T-helper 17 cell (primary cell): ENCODE measurements at places on chromosomes 4 and X. TPM values are rescaled to one million over a fixed set of nuclear protein-coding genes. Genes with fewer than 3 reads are reported as not detected.

DNA sequence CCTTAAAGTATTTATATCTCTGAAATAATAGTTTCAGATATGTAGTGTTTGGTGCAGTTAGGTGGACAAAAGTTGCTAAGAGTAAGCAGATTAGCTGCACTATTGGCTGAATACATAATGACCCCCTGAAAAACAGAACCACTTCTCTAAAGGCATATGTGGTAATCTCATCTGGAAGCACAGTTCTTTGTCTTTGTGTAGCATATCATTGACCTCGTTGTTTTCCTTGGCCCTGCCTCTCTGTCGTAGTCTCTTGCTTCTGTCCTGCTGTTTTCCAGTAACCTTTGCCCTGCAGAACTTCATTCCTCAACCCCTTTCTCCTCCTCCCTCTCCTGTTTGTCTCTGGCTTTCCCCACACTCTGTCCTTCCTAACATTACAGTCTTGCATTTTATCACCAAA lies 41.4 kb downstream of the JADE3 start:
- no peak overlapping the region for H3K4me3 ChIP-seq
- H3K27ac ChIP-seq = no peak overlapping the region
- H3K36me3 ChIP-seq = no peaks in the 10 kb centered on the region
- DNase-seq = no peak
- no peaks in the 10 kb centered on the region for H3K27me3 ChIP-seq

DNA sequence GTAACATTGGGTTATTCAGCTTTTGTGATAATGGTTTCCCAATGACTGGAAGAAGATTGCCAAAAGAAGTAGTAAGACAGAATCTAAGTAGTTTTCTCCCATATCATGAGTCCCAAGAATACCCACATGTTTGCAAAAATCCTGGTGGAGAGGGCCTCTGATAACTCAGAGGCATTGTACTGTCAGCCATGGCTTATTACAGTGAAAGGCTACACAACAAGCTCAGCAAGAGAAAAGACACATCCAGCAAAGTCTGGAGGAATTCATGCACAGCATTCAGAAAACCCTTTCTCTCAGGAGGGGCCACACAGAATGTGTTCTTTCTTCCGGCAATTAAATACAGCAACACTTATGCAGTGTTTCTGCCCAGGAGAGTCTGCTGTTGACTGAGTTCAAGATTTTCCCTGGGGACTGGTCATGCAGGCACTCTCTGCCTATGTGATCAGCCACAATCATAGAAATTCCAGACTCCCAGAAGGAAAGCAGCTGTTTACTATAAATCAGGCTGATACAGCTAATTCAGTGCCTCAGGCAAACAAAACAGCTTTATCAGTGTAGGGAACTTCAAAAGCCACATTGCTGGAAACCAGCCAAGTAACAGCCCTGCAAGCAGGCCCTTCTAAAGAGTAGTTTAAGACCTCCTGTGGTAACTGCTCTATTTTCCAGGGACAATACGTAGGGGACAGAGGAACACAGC lies 937.1 kb downstream of the CCSER1 start:
- no peak for DNase-seq
- H3K4me3 ChIP-seq = no peak overlapping the region
- H3K27ac ChIP-seq = no peak overlapping the region
- no peaks in the 10 kb centered on the region for H3K4me1 ChIP-seq
- no peaks in the 10 kb centered on the region for H3K27me3 ChIP-seq

GRCh38 chr4:49044270-49044669 lies 58.2 kb downstream of the CWH43 start:
- H3K36me3 ChIP-seq = no peaks in the 10 kb centered on the region
- no peaks in the 10 kb centered on the region for H3K4me1 ChIP-seq
- no peaks in the 10 kb centered on the region for H3K27me3 ChIP-seq
- no peak overlapping the region for H3K27ac ChIP-seq
- no peak for DNase-seq

DNA sequence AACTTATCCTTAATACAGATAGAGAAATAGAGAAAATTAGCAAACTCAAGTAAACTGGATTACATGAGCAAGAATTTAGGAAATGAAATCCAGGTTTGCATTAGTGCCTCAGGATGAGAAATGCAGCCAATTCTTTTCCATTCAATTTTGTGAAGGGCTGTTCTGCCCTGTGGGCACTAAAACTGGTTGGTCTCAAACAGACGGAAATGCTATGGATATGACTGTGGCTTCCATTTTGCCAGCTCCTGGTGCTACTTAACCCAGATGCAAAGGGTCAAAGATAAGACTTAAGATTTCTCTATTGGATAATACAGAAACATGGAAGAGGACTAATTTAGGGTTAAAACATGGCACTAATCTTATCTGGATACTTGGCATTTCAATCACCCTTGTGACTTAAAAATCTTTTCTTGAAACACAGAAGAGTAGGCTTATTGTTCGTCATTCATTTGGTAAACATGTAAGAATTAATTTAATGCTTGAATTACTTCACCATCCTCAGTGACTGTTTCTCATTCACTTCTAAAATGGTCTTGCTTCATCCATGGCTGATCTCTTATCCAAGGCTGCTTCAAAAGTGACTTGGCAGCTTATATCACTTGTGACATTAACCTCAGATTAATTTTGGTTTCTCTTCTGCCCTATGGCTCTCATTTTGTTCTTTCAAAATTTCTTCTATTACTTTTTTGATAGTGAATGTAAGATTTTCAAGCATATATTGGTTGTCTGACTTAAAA lies 1008.7 kb downstream of the GLUD2 start:
- no peaks in the 10 kb centered on the region for H3K27me3 ChIP-seq
- no peak for DNase-seq
- no peak overlapping the region for H3K4me3 ChIP-seq
- H3K4me1 ChIP-seq = no peaks in the 10 kb centered on the region
- H3K36me3 ChIP-seq = no peaks in the 10 kb centered on the region
- H3K27ac ChIP-seq = no peak overlapping the region

DNA sequence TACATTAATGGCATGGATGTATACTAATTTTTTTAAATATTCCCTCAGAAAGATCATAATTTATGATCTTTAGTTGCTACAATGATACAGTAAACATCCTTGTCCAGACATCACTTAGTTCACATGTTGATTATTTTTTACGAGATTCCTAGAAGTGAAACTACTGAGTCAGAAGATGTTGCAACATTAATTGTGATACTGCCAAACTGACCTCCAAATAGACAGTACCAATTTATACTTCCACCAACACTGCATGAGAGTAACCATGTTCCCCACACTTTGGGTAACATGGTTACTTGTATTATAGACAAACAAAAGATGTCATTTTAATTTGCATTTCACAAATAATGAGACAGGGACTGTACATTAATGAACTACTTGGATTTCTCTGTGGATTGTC lies 19.6 kb downstream of the RCHY1 start:
- H3K36me3 ChIP-seq = peaks cover 12% of the 10 kb centered on the region
- no peak overlapping the region for H3K27ac ChIP-seq
- no peak for DNase-seq
- H3K4me3 ChIP-seq = no peak overlapping the region

DNA sequence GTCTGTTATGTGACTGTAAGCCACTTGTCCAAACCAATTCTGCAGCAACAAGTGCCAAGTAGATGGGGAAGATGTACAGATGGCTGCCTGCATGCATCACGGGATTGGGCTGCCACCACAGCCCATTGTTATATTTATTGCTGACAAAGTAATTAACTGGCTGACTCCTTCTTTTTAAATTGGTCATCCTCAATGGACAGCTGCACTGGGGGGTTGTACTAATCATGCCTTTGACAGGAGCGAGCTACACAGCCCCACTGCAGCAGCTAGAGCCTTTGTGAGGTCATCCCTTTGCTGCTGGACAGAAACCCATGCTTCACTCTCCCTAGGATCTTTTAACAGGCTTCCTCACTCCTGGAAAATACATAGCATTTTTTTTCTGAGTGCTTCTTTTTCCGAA lies 146.7 kb upstream of the CXXC4 start:
- no peak for DNase-seq
- H3K4me1 ChIP-seq = no peaks in the 10 kb centered on the region
- H3K27ac ChIP-seq = no peak overlapping the region
- no peaks in the 10 kb centered on the region for H3K36me3 ChIP-seq
- peaks cover 5% of the 10 kb centered on the region for H3K27me3 ChIP-seq

DNA sequence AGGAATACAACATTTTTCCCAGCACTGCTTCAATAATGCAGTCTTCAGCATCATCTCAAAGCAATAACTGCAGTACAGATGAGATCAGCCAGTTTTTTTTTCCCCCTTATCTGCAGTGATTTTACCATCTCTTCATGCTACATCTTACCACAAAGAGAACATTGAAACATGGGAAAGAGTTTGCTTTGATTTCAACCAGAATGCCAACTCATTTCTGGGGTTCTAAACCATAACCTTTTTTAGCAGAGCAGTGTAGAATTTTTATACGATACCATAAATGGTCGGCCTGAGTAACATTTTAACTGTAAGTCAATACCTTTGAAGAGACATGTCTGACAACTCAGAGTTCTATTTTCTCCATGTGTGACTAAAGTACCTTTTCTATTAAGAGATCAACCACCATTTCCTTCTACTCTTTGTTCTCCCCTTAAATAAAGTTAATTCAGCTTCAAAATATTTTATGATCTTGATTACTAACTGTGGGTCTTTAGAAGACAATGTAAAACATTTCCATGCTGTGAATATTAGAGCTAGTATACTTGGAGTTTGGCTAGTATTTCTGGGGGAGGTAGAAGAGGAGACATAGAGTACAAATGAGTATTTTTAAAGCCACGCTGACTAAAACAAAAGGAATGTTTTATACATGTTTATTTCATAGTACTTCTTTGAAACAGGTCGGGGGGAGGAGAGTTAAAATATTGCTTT lies 69.1 kb downstream of the TET2 start:
- peak overlapping the region; percentile 45 for H3K4me3 ChIP-seq
- H3K27me3 ChIP-seq = no peaks in the 10 kb centered on the region
- H3K4me1 ChIP-seq = peaks cover 30% of the 10 kb centered on the region
- peaks cover 2% of the 10 kb centered on the region for H3K36me3 ChIP-seq
- H3K27ac ChIP-seq = peak overlapping the region; percentile 70

DNA sequence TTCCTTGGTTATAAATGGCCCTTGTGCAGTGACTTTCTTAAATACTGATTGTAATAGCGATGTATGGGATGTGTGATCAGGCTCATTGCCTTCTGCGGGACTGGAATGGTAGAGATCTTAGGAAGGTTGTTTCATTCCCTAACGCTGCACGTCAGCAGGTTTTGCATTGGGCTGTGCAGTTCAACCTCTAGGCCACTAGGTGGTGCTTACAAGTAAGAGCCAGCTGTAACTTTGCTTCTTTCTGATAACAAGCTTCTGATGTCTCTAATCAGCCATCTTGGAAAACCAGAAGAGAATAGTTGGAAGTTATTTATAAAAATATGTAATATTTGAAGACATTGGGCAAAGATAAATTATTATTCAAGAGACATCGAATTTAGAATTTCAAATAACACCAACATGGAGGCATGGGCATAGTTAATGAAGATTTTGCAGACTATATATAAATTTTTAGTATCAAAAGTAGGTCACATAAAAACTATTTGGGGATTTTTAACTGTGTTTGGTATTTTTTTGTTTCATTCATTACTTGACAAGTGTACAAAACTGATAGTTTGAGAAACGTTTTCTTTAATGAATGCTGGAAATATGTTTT lies 339.7 kb upstream of the PCDH7 start:
- no peaks in the 10 kb centered on the region for H3K36me3 ChIP-seq
- no peak overlapping the region for H3K4me3 ChIP-seq
- no peak for DNase-seq
- H3K27me3 ChIP-seq = no peaks in the 10 kb centered on the region
- no peaks in the 10 kb centered on the region for H3K4me1 ChIP-seq

- H3K4me1 ChIP-seq = no peaks in the 10 kb centered on the region
- no peaks in the 10 kb centered on the region for H3K27me3 ChIP-seq
- no peak overlapping the region for H3K27ac ChIP-seq
- no peaks in the 10 kb centered on the region for H3K36me3 ChIP-seq
- DNase-seq = no peak
Observed at GRCh38 chr4:83917572-83917971, 381.7 kb downstream of the GPAT3 start.

DNA sequence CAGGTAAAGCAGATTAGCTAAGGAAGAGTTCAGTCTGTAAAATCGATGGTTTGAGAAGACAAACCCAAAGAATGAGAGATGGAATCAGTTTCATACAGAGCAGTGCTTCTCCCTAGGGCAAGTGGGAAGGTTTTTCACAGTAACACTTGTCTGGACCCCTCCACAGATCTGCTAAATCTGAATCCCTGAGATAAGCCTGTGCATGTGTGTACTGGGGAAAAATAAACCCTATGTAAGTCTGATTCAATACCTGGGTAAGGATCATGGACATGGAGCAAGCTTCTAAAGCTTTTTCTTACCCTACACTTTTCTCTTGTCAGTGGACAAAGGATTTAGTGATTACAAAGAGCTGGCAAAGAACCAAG lies 13.6 kb downstream of the ELOVL6 start:
- no peak overlapping the region for H3K27ac ChIP-seq
- H3K4me3 ChIP-seq = no peak overlapping the region
- DNase-seq = no peak
- H3K27me3 ChIP-seq = no peaks in the 10 kb centered on the region
- H3K4me1 ChIP-seq = peaks cover 13% of the 10 kb centered on the region

Gene FAM149A
- total RNA-seq = not detected

DNA sequence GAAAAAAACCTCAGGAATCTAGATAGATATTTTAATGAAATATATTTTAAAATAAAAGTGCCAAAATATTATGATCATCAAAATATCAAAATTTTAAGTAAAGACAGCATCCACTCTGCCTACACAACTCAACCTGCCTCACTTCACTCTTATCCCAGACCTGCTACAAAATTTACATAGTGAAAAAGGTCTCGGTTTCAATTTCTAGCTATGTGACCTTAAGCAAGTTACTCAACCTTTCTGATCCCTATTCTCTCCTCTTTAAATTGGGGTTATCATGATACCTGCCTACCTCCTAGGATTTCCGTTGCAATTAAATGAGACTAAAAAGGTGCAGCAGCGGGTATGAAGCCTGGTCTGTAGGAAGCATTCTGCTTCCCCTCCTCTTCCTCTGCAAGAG lies 72.9 kb downstream of the FAM114A1 start:
- H3K27ac ChIP-seq = no peak overlapping the region
- H3K36me3 ChIP-seq = peaks cover 2% of the 10 kb centered on the region

- H3K4me3 ChIP-seq = peak overlapping the region; percentile 93
- peak; percentile 42 for DNase-seq
- peaks cover 48% of the 10 kb centered on the region for H3K27me3 ChIP-seq
- peaks cover 34% of the 10 kb centered on the region for H3K4me1 ChIP-seq
- H3K27ac ChIP-seq = peak overlapping the region; percentile 79
- H3K36me3 ChIP-seq = no peaks in the 10 kb centered on the region
Observed at GRCh38 chr4:104490770-104491480, 3.8 kb downstream of the CXXC4 start.

DNA sequence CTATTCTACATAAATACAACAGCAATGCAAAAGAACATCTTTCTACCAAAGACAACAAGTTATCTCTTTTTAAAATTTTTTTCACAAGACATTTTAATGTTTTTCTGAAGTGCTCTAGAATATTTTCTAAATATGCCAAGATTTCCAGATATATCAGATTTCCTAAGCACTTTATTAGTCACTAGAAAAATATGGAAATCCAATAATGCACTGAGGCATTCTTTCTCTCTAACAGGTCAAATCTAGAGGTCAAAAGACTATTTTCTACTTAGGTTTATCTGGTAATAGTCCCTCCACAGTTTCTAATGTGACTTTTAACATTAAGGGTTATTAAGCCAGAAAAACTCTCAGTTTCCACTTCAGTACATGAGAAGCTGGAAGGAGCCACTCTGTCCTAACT lies 1041.2 kb upstream of the INTU start:
- DNase-seq = no peak
- H3K4me1 ChIP-seq = no peaks in the 10 kb centered on the region
- no peaks in the 10 kb centered on the region for H3K36me3 ChIP-seq
- H3K27ac ChIP-seq = no peak overlapping the region
- H3K4me3 ChIP-seq = no peak overlapping the region
- H3K27me3 ChIP-seq = no peaks in the 10 kb centered on the region
